ENCODE measurements at places on chromosomes 11 and 22. TPM values are rescaled to one million over a fixed set of nuclear protein-coding genes. Genes with fewer than 3 reads are reported as not detected.

- no peak for DNase-seq
These were observed at the start of gene HORMAD2 for GRCh38 chr22:30079952-30080533. Gene HORMAD2, plus strand, starts transcription at chr22:30080464. Its CDS starts 13,489 bp downstream, at chr22:30093953.

The NCR3LG1 gene
- total RNA-seq: 4.1 TPM

- DNase-seq: no peak
These were observed 101.0 kb downstream of the GGTLC2 start for GRCh38 chr22:22745225-22746060.

DNA sequence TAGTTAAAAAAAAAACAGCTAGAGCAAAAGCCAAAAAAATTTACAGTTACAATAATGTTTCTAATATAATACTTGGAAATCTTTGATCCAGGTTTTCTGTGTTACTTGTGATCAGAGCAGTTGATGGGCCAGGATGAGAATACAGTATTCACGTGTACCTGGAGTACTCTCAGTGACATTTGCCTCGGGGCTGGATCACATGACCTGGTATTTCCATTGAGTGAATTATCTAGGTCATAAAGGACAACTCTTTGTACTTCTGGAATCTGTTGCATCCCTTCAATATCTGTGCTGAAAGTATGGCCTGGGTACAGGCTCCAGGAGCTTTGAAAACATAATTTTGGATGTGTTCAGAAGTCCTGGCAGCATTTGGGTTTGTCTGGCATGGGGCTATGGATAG is 93.5 kb downstream of the GRAMD1B start:
- DNase-seq: no peak

The RRM1 gene
- 24.5 TPM for total RNA-seq

The NLRP14 gene
- not detected for total RNA-seq

DNA sequence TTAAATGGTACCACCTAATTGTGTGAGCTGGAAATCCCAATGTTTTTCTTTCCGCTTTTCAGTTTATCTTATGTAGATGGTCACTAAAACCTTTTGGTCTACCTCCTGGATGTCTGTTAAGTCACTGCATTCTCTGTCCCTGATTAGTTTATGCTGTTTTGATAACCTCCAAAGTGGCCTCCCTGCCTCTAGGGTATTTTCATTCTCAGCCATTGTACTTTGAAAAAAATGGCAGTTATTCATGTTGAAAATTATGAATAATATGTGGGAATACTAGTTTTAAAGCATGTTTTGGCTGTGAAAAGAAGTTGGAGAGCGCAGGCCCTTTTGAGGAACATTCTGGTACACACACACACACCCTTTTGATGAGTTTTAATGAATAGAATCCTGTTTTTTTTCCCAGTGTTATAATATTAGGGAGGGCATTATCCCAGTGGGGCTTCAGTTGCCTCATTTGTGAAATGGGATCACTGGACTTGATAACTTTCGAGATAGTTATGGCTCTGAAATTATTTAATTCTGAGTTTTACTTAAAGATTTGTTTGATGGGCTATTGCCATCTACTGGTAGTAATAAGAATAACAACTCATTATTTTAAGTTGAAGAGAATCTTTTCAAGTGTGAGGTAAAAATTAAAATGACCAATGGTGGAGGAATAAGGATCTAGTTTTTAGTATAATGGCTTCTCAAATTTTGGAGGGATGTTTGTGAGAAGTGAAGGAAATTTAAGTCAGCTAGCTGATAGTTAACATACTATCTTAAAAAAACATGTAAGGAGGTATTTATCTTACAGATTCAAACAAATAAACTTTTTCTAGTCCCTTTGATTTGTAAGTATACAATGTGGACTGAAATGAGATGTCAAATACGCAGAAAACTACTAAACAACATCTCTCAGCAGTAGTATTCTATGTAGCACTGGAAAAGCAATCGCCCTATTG is 3.9 kb downstream of the FDX1 start:
- no peak for DNase-seq

DNA sequence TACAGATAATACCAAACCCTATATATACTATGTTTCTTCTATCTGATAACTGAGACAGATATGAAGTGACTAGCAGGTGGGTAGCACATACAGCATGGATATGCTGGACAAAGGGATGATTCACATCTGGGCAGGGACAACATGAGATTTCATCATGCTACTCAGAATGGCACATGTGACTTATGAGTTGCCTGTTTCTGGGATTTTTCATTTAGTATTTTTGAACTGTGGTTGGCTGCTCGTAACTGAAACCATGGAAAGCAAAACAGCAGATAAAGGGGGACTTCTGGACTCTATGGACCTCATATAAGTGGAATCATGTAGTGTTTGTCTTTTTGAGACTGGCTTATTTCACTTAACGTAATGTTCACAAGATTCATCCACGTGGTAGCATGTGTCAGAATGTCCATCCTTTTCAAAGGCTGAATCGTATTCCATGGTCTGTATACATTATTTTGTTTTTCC is 883.0 kb downstream of the TBC1D22A start:
- DNase-seq: no peak

DNA sequence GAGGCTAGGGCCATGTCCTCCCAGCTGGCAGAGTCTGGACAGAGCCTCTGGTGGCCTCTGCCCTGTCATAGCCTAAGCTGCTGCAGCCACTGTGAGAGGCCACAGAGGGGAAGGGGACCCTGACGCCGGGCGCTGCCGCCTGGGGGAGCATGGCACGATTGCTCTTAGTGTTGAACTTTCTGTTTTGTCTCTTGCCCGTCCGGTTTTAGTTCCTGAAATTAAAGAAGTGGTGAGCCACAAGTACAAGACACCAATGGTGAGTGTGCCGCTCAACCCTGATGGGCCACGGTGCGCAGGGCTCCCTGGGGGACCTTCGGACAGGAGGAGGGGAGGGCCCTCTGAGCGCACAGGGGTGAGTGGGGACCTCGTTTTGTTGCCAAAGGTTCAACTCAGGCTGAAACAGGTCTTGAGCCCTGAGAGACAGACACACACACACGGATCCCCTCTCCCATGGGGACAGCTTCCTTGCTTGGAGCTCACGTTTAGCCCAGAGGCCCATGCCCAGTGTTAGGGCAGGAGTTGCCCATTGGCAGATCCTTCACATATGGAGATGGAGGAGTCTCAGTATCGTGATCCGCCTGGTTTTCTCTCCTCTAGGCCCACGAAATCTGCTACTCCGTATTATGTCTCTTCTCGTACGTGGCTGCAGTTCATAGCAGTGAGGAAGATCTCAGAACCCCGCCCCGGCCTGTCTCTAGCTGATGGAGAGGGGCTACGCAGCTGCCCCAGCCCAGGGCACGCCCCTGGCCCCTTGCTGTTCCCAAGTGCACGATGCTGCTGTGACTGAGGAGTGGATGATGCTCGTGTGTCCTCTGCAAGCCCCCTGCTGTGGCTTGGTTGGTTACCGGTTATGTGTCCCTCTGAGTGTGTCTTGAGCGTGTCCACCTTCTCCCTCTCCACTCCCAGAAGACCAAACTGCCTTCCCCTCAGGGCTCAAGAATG is 23.8 kb downstream of the MYBPC3 start:
- DNase-seq: no peak

DNA sequence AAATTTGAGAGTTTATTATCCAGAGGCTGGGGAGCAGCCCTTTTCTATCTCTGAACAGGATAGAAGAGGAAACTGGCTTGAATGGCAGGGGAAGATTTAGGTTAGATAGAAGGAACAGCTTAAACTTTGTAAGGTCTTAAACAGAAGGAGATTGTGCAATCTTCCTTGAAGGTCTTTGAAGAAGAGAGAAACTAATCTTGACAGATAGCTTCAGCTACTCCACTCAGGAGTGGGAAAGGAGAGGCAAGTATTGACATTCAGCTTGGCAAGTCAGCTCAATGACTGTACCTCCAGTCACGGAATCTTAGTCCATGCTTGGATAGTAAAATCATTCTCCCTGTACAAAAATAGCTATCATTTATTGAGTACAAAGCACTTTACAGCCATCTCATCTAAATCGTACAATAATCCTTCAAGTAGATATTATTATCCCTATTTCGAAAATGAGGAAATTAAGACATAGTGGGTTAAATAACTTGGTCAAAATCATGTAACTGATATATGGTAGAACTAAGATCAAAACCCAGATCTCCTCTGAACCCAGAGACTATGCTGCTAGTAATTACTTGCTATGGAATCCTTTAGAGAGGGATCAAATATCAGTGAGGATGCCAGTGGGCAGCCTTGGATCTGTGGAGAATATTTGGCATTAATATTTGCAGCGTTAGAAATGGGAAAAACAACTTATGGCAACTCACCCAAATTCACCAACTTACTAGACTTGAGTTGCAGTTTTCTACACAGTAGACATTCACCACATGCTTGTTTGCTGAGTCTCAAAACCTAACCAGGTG is 14.6 kb downstream of the C11orf97 start:
- no peak for DNase-seq

The CECR2 gene
- total RNA-seq: 1.1 TPM

- peak; percentile 65 for DNase-seq
These were observed 32.1 kb upstream of the BAIAP2L2 start for GRCh38 chr22:38142606-38143005.

The KLHDC7B gene
- 0.10 TPM for total RNA-seq

DNA sequence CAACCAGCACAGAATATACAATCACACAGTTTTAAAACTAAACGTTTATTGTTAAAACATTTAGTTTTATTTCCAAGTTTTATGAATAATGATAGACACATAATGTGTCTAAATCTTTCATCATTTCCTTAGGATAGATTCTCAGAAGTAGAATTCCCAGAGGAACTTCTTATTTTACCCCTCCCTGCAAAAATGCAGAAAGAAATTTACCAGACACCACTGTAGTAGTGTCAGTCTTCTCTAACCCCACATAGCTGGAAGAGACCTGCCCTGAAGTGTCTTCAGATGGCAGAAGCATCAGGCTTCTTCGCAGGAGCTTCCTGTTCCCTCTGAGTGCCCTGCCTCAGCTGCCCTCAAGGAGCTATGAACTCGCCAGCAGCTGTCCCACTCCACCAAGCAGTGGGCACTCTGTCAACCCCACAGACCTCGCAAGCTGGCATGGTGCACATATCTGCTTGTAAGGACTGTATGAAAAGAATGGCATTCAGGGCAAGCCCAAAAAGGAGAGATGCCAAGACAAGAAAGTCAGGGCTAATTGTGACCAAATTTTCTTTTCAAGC is 28.5 kb upstream of the PAK1 start:
- no peak for DNase-seq

- no peak for DNase-seq
These were observed 43.2 kb upstream of the BLID start for GRCh38 chr11:122159173-122159721.

The SYT9 gene
- not detected for total RNA-seq

DNA sequence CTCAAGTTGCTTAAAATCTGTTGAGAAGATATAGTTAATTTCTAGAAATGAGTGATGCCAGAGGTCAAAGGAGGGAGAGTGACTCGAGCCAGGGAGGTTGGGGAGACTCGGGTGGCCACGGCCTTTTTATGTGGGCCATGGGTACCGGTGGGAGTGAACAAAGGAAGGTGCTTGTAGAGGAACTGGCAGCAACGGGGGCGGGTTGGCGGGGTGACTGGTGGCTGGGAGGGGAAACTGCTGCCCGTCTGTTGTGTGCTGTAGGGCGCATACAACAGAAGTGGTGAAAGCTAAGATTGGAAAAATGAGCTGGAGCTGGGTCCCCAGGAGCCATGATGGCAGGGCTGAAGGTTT is 5.4 kb downstream of the DAGLA start:
- no peak for DNase-seq

DNA sequence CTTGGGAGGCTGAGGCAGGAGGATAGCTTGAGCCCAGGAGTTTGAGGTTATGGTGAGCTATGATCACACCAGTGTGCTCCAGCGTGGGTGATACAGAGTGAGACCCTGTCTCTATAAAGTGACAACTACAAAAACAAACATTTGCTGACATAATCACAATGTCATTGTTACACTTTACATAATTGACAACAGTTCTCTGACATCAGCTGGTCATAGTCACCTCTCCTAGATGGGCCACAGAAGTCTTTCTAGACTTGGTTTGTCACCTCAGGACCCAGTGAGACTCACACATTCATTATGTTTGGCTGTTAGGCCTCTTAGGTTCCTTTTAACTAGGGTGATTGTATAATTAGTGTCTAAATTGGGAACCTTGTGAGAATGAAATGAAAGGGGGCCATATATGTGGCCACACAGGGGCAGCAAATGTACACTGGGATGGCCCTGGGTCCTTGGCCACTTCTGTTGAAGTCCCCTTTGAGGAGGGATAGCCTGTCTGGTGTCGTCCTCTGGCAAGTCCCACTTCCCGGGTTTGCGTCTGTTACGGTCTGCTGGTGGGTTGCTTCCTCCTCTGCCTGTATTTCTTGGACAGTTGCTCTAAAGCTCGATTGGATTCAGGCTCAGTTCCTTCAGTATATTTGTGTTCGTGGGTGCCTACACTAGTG is 5.8 kb upstream of the PPIL2 start:
- no peak for DNase-seq

DNA sequence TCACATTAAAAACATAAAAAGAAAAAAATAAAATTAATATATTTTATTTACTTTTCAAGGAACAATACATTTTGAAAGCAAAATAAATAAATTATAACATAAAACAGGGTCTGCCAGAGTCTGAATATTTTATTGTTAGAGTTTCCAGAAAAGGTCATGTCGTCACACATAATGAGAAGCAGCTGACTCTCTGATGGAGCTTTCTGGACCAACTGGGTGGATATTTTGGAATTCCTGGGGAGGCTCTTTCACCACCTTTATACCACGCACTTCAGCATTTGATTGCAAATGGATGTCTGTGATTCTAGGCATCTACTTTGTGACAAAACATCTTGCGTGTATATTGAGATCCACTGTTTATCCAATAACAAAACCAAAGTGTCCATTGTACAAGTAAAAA is 455.0 kb upstream of the CCDC179 start:
- no peak for DNase-seq

The TBRG1 gene
- total RNA-seq: 32.7 TPM

GRCh38 chr11:26700574-26701235 is 21.2 kb downstream of the SLC5A12 start:
- DNase-seq: no peak

GRCh38 chr11:114610984-114611944 is 15.7 kb upstream of the NXPE4 start:
- DNase-seq: no peak

DNA sequence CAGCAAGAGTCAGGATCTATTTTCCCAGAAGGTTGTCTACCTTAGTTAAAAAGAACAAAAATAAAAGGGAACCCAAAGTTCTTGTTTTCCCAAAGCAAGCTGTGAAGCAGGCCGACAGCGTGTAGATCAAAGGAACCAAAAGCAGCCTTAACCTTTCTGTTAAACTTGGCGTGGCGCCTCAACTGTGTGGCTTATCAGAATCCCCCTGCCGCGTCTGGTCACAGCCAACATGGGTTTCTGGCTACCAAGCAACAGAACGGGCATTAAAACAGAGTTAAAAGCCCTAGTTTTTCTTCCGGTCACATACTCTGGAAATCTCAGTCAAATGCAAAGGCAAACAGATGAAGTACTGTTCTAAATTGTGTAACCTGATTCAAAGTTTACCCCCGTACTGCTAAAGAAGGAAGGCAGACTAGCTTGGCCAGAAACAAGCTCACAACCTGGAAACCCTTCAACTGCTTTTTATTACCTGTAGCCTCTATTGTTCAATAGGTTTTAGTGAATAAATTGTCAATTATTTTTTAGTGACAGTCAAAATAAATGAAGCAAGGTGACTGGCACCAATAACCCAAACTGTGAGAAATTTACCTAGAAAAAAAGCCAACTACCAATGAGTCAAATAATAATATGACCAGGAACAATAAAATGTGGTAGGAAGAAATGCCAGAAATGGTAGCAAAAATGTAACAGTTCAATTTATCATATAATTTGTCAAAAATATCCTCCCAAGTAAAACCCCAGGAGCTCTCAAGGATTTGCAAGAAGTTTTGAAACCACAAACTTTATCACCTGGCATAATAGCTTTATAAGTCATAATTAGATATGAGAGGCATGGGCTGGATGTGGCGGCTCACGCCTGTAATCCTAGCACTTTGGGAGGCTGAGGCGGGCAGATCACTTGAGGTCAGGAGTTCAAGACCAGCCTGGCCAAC is 21.4 kb downstream of the CHKA start:
- no peak for DNase-seq

All from mesenteric fat pad (tissue), 1 donor.